ENCODE measurements at places on chromosomes 2 and 18. TPM values are rescaled to one million over a fixed set of nuclear protein-coding genes. Genes with fewer than 3 reads are reported as not detected.

GRCh38 chr2:10546975-10547391 lies 98.9 kb upstream of the ODC1 start:
- DNase-seq = no peak

- DNase-seq = no peak
These were observed 199.6 kb downstream of the AFF3 start for GRCh38 chr2:99942561-99943347.

DNA sequence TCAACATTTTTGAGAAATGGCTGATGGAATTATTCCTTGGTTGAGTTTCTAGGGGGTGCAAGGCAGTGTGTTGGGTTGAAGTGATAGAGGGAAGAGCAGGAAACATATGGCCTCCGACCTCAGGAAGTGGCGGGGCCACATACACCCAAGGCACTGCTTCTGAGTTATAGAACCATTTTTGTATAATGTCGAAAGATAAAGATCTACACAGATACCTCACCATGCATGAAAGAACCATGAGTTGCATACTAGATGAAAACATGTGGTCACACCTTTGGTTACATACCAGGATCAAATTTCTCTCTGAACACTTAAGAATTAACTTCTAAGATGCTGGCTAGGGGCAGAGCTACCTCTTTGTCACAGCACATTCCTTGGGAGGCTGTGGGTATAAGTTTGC lies 23.2 kb downstream of the LAMA3 start:
- no peak for DNase-seq

Gene AGXT
- total RNA-seq = not detected

GRCh38 chr2:42550870-42551269 lies 17.6 kb upstream of the MTA3 start:
- no peak for DNase-seq

DNA sequence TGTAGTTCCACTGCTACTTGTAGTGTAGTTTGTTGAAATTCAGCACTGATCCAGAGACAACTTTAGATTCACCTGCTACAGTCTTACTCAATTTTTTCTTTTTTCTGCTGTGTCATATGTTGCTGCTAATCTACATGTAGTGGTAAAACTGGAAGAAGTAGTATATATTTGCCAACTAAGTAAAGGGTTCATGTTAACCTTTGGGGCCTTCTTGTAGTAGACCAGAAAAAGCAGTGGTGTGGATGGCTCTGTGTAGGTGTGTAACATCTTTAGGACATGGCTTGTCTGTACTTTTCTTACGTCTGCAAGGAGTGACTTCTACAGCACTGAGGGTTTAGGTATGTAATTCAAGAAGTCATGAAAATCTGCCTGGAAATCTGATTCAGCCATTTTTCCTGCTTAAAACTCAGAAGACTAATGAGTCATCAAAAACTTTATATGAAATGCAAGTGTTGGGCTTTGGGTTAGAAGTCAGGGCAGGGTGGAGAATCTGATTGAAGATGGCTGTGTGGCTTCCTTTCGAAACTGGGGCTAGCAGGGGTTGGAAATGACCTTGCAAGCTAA lies 8.4 kb downstream of the PTPRM start:
- DNase-seq = peak; percentile 71

DNA sequence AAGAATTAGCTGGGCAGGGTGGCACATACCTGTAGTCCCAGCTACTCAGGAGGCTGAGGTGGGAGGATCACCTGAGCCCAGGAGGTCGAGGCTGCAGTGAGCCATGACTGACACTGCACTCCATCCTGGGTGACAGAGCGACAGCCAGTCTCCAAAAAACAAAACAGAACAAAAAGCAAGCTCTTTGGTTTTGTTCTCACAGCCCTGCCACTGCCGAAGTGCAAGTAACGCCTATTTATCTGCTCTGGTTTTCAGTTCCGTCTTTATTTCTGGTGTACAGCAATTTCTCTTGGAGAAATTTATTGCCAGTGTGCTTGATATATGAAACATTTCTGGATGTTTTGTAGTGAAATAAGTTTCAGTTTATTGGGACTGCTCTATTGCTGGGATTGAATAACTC lies 61.9 kb downstream of the RAB10 start:
- no peak for DNase-seq

GRCh38 chr2:166984797-166985196 lies 96.5 kb downstream of the XIRP2 start:
- peak; percentile 38 for DNase-seq

GRCh38 chr2:118580651-118581050 lies 266.8 kb downstream of the EN1 start:
- DNase-seq = peak; percentile 54

Gene SERPINB4
- not detected for total RNA-seq

DNA sequence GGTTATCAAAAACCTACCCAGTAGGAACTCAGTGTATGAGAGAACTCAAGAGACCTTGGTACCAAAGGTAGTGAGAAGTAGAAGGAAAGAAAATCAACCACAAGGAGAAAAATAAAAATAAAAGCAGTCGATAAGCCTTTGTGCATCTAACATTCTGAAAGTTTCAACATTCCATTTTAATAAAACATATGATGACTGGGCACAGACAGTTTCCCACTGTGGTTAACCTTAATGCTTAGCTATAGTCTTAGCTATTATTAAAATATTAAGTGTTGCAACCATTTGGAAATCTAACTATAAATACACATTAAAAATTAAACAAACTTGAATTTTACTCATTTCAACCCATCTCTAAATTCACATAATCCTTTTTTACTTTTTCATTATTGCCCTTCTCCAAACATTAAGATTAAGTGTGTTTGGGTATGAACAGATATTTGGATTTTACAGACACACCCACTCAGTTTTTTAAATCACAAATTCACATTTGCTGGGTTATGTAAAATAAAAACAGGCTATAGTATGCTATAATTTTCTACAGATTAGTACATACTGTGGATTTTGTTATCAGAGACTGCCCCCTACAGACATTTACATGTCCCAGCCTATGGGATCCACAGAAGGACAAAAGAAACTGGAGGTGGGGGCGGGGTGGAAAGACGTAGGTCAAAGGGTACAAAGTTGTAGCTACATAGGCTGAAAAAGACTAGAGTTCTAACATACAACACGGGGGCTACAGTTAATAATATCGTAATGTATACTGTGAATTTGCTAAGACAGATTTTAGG lies 32.8 kb downstream of the SRBD1 start:
- DNase-seq = peak; percentile 28

Gene RESP18
- total RNA-seq = not detected

Gene GALNT5
- 32.4 TPM for total RNA-seq

Gene ARL5A
- 32.9 TPM for total RNA-seq

Gene RGPD4
- total RNA-seq = not detected

DNA sequence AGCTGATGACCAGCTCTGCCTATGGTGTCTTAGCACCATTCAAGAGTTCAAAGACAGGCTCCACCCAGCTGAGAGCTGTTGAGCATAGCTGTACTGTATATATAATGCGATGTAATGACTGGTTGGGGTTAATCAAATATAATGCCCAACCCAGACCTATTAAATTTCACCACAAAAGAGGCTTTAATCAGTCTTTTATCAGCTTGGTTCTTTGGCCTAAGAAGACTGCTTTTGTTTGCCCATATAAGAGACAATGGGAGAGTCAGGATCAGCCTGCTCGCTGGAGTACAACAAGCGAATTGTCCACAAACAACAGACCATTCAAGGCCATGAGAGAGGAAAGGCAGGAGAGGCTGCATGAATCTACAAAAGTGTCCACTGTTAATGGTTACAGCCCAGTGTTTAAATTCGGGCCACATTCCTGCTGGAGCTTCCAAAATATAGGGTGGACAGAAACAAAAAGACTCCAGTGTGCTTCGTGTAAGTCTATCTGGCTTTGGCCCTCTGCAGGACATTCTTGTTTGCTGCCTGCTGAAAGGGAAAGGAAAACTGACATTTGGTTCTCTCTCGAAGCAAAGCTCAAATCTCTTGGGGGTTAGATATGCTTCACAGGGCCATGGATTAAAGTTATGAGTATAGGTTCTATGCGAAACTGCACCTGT lies 299.0 kb upstream of the FBXO11 start:
- peak; percentile 5 for DNase-seq

DNA sequence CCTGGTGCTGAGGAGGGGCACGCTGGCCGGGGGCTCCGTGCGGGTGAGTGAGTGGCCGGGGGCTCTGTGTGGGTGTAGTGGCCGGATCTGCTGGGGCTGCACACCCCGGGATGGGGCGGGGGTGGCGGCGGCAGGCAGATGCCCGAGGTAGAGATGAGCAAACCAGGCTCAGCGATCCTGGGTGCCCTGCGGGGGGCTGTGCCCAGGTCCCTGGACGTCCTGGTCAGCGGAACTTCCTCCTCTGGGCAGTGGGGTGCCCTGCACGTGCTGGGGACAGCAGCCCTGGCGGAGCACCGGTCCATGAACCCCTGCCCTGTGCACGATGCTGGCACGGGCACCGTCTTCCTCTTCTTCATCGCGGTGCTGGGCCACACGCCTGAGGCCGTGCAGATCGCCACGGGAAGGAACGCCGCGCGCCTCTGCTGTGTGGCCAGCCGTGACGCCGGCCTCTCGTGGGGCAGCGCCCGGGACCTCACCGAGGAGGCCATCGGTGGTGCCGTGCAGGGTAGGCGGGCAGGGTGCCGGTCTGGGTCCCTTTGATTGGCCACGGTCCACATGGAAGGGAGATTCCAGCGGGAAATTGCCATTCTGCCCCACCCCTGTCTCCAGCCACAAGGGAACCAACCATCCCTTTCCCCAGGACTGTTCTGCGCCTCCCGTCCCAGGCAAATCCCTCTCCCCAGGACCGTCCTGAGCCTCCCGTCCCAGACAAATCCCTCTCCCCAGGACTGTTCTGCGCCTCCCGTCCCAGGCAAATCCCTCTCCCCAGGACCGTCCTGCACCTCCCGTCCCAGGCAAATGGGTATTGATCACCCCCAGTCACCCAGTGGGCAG lies 5.9 kb downstream of the NEU4 start:
- DNase-seq = no peak

DNA sequence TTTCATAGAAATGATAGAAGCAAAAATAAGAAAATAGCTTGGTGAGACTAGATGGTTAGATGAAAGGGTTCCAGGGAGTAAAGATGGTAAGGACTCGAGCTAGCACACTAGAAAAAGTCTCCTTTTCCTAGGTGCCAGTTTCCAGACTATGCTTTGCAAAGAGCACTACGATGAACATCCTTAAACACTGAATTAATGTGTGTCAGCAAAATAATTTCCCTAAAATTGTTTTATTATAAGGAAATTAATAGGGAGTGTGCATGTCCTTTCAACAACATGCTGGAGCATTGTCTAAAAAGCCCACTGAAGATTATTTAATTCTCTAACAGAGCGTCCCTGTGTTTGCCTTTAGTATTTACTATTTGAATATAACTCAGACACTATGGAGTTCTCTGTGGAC lies 107.4 kb upstream of the NDUFV2 start:
- DNase-seq = no peak

GRCh38 chr2:167579826-167580225 lies 667.6 kb downstream of the STK39 start:
- DNase-seq = peak; percentile 13

- DNase-seq = no peak
These were observed 795 bp downstream of the ANKRD39 start for GRCh38 chr2:96856776-96857666.

GRCh38 chr18:10419420-10420103 lies 34.9 kb upstream of the APCDD1 start:
- peak; percentile 34 for DNase-seq

DNA sequence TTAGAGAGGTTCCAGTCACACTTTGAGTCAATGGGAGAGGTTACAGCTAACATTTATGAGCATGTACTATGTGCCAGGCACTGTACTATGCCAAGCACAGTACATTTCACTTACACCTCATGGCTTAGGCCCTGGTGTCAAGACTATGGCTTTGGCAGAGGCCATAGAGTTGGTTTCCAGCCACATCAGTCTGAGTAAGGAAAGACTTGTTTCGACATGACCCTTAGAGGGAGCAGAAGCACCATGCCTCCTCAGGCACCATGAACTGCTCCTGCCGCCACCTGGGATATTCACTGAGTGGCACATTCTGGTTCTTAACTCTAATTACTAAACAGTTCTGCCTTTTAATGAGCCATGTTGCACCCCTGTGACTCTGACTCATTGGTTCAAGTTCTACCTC lies 12.7 kb downstream of the DGUOK start:
- DNase-seq = peak; percentile 71

DNA sequence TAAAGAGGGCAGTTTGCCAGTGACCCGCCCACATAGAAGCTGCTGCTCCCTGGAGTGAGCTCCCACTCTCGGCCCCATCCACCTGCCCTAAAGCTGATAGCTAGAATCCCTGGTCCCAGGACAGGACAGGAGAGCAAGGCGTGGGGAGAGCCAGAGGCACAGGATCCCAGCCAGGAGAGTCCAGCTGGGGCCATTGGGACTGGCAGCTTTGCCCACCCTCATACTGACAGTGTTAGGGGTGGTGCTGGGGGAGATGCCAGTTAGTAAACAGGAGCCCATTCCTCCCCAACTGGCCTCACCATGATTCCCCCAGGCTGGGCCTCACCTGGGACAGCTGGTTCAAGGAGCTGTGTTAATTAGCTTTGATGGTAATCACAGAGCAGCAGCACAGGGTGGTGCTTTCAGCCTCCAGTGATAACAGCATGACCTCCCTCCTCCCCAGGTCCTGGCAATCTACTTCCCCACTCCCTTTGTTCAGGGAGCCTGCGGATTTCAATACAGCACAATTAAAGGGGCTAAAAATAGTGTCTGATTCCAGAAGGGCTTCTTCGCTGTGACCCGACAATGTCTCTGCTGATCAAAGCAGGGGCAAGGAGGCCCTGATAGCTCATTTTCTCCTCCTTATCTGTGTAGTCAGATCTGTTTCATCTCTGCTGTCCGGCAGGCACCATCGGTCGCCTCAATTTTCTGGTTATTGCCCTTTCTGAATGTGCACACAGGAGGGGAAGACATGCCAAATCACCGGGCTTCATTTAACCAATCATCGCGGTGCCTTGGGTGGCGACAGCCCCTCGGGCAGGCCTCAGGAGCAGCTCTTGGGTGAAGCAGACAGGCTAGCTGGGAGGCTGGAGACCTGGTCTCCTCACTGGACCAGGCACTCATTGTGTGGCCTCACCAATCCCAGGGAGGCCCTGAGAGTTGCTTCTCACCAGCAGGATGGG lies 119.9 kb upstream of the TEX51 start:
- DNase-seq = no peak

GRCh38 chr2:241908686-241909420 lies 39.3 kb downstream of the RTP5 start:
- no peak for DNase-seq

DNA sequence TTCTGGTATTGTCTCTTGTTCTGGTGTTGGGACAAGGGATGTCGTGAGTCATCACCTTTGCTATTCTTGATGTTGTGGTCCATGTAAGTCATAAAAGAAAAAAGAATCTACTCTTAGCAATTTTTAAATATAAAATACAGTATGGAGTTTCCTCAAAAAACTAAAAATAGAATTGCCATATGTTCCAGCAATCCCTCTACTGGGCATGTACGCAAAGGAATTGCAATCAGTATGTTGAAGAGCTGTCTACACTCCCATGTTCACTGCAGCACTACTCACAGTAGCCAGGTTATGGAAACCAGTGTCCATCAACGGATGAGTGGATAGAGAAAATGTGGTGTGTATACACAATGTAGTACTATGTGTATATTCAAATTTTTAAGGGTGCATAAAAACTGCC lies 10.9 kb upstream of the GNAL start:
- DNase-seq = no peak

Gene TDRD15
- not detected for total RNA-seq

GRCh38 chr2:200255549-200255948 lies 50.9 kb upstream of the SPATS2L start:
- no peak for DNase-seq

All from fibroblast of lung (primary cell).